Stimulated activated CD4-positive, alpha-beta T cell treated with anti-CD3 and anti-CD28 coated beads, Interleukin-15, amount 100 ng/mL, for 48 hours (primary cell): ENCODE measurements at places on chromosomes 2 and 18.

DNA sequence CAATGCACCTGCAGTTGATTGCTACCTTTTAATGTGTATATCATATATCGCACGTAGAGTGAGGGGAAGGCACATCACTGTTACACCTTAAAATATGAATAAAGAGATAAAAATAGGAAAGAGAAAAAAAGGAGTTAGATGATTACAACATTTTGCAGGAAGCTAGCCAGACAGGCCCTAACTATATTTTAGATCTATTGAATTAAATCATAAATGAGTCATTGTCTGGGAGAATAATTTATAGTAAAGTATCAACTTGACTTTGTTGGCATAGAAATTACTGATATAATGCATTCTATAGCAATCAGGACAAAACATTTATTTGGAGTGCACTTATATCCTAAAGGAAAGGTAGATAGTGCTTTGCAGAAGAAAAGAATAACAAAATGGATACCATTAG, 384.9 kb upstream of the NXPH2 start:
- DNase-seq = no peak

- no peak for DNase-seq
Measured at GRCh38 chr2:102317715-102318114, 6.4 kb downstream of the IL1RL1 start.

DNA sequence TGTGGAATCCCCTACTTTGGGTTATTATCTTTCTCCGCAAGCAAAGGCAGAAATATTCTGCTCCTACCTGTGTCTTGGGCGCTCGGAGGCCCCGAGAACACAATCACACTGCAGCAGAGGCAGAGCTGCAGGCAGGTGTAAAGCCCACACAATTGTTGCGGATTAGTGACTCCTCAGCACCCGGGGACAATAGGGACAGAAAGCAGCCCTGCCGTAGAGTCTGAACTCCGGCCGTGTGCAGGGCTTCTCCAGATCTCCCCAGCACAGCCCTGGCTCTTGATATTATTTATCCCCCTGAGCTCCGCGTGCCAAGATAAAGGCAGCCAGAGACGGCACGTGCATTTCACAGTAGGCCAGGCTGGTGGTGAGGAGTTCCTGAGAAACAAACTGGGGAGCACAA, 229.2 kb downstream of the EN1 start:
- DNase-seq = no peak

DNA sequence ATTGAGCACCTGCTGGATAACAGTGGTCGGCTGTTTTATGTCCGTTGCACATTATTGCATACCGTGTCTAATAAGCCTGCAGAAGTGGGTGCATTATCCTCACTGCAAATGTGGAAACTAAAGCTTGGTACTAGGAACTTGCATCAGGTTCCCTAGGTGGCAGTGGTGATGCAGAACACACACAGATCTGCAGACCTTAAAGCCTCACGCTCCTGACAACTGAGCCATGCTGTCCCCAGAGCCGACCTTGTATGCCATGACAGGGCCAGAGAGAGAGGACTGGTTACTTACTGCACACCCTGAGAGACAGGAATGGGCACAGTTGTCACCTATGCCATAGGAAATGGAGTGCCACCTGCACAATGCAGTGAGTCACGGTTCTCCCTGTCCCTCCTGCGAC, 151.8 kb downstream of the SH3RF3 start:
- DNase-seq = no peak

DNA sequence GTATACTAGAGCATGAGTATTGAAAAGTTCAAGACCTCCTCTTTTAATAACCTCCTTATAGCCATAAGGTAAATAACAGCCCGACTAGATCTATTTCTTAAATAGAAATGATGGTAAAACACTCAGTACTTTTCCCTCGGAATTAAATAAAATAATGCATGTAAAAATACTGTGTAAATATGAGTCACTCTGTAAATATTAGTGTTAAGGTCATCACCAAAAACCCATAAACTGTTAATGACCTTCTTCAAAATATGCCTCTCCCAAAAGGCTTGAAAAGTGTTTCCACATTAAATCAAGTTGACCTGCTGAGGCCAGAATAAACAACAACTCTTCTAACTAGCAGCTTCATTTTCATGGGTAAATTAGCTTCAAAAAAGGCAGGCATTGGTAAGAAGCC, 25.3 kb upstream of the BZW1 start:
- DNase-seq = no peak

DNA sequence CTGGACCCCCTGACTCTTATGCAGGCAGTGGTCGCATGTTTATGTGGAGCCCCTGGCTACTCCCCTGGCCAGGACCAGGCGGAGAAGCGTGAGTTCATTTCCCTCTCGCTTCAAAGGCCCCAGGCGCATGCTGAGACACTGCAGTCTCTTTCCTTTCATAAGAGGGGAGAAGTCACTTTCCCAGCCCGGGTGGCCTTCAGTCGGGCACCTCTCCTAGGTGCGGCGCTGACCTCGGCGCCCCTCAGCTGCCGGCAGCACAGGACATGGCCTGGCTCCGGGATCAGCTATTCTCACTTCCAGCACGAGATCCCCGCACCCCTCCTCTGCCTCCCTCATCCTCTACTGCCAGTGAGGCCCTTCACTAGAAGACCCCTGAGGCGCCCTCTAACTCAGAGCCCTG, 184.7 kb upstream of the PXDN start:
- no peak for DNase-seq

- DNase-seq = no peak
Measured at GRCh38 chr18:77949355-77949973, 699.8 kb downstream of the GALR1 start.

GRCh38 chr2:235170536-235171521, 219.0 kb downstream of the SH3BP4 start:
- DNase-seq = no peak

DNA sequence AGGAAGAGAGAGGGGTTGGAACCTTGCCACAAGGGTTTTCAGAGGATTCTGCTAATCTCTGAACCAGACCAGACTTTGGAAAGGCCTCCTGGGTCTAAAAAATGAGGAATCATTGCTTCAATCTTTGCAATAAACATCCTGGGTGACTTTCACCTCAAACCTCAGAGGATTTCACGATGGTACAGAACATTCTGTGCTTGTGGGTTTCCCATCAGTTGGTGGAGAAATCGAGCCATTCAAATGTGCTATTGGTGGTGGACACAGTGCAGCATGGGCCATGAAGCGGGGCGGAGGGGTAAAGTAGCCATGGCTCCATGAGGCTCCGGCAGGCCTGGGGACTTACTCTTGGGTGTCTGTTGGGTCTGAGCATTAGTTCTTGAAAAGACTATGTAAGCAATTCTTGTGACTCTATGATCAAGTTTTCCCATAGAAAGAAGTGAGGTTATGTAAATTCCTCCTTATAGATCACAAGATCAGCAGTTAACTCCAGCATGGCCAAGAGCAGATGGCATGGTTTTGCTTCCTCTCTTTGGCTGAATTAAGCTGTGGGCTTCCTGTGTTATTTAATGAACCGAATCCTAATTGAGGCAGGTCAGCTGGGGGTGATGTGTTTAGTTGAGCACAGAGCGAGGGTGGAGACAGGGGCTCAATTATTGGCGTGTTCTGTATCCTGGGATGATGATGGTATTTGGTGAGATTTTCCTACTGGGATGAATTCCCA, 1.9 kb upstream of the IL1R2 start:
- DNase-seq = no peak

DNA sequence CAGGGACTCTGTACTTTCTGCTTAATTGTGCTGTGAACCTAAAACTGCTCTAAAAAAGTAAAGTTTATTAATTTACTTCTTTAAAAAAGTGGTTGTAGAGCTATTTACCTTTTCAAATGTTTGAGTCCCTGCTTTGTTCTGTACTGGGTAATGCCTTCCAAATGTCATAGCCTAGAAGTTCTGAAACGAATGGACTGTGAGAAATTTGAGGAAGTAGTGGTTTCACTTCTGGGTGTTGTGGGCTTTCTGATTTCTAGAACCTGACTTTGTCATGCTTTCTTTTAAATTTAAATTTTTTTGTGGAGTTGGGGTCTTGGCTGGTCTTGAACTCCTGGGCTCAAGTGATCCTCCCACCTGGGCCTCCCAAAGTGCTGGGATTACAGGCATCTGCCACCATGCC, 44.6 kb downstream of the SMAD4 start:
- DNase-seq = no peak

- DNase-seq = no peak
Measured at GRCh38 chr2:204977914-204978313, 432.6 kb downstream of the PARD3B start.

DNA sequence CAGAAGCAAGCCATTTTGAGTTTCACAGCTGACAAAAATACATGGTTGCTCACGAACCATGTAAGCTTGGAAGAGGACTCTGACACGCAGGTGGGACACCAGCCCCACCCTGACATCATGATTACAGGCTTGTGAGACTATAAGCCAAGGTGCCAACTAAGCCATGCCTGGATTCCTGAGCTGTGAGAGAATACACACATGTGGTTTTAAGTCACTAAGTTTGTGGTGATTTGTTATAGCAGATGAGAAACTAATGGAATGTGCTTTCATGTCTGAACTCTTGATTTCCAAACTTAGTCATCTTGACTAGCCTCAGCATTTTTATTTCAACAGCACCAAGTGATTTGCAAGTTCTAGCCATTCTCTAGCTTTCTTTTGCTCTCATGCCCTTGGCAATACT, 676.1 kb upstream of the CELF4 start:
- DNase-seq = no peak
